CD4-positive, alpha-beta T cell treated with Interleukin-12 subunit alpha and Interleukin-12 subunit beta, for 1 hour (primary cell): ENCODE measurements at places on chromosomes 5 and 9.

DNA sequence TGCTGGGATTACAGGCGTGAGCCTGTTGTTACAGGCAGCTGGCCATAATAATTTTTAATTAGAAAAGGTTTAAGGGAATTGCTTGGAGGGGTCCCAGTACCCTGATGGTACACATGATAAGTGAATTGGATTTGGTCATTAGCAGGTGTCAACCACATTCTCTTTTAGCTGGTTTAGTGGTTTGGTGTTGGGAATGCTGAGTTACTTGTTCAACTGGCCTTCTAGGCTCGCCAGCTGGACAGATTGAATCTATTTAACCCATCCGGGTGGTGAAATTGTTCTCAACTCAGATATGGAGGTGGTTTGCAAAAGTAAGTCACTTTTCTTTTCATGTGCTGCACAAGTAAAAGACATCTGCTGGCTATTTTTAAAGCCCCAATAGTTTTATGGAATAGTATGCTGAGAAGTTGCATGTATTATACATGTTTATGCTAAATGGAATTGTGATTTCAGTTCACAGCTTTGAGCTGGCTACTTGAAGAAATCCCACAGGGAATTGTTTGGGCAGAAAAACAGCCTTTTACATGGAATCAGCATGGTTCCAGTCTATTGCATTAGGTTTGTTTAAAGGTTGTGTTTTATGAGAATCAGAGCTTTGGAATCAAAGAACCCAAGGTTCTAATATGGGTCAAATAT lies 149.8 kb upstream of the SLC28A3 start:
- no peak for DNase-seq

GRCh38 chr5:2724031-2724581 lies 27.4 kb downstream of the IRX2 start:
- DNase-seq = no peak

DNA sequence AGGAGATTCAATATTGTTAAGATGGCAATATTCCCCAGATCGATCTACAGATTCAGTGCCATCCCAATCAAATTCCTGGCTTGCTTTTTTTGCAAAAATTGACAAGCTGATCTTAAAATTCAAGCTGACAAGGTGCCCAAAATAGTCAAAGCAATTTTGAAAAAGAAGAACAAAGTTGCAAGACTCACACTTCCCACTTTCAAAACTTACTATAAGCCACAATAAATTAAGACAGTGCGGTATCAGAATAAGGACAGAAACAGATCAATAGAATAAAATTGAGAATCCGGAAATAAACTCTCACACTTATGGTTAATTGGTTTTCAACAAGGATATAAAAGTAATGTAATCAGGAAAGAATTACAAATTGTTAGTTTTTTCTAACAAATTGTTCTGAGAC lies 97.1 kb downstream of the NRG2 start:
- DNase-seq = no peak

- DNase-seq = peak; percentile 6
Observed at GRCh38 chr5:135829681-135830383, 4.6 kb upstream of the SLC25A48 start.

- DNase-seq = no peak
Observed at GRCh38 chr9:88420227-88420626, 32.0 kb downstream of the SPIN1 start.

DNA sequence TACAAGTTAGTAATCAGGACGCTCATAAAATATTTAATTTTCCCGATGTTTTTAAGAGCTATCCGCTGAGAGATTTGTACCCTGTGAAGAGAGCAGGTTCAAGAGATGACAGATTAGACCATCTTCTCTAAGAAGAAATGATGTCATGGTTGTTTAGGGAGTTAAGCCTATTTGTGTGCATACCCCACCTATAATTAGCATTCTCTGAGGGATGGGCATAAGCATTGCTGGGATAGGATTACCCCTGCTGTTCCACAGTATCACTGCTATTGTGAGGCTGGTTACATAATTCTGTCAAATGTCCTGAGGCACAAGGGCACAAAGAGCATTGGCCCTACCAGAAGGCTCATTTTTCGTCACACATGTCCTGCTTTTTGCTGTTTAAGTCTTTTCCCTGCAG lies 687.0 kb downstream of the CETN3 start:
- no peak for DNase-seq

GRCh38 chr5:30878746-30879145 lies 314.7 kb upstream of the CDH6 start:
- no peak for DNase-seq

- DNase-seq = no peak
Observed at GRCh38 chr5:42855811-42856210, 44.1 kb upstream of the SELENOP start.

DNA sequence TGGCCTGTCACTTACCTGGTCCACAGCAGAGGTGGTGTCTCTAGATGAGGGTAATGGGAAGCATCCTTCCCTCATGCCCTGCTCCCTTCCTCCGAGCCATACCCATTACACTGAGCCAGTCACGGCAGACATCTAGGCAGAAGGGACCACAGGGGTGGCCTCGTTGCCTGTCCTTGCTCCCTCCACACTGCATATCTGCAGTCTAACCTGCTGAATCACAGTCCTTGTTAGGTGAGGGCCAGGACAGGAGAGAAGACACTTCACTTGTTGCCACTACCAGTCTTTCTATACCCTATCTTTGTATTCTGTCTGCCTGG lies 18.4 kb upstream of the SPINK4 start:
- no peak for DNase-seq

- DNase-seq = no peak
Observed at GRCh38 chr9:69605406-69605805, 66.8 kb downstream of the APBA1 start.

GRCh38 chr5:181133610-181134231 lies 2.8 kb upstream of the OR2V1 start:
- DNase-seq = no peak

GRCh38 chr5:129094087-129094923 lies at the start of gene ISOC1:
ISOC1 (plus strand) TSS chr5:129094749; CDS start chr5:129094767, 18 bp downstream.
- DNase-seq = peak; percentile 93

GRCh38 chr5:88787856-88788255 lies 95.1 kb downstream of the MEF2C start:
- no peak for DNase-seq

GRCh38 chr5:137665678-137666460 lies 70.0 kb downstream of the KLHL3 start:
- peak; percentile 41 for DNase-seq

- no peak for DNase-seq
Observed at GRCh38 chr9:4126184-4126865, 173.5 kb downstream of the GLIS3 start.

- no peak for DNase-seq
Observed at GRCh38 chr5:103354446-103354845, 95.9 kb downstream of the MACIR start.

DNA sequence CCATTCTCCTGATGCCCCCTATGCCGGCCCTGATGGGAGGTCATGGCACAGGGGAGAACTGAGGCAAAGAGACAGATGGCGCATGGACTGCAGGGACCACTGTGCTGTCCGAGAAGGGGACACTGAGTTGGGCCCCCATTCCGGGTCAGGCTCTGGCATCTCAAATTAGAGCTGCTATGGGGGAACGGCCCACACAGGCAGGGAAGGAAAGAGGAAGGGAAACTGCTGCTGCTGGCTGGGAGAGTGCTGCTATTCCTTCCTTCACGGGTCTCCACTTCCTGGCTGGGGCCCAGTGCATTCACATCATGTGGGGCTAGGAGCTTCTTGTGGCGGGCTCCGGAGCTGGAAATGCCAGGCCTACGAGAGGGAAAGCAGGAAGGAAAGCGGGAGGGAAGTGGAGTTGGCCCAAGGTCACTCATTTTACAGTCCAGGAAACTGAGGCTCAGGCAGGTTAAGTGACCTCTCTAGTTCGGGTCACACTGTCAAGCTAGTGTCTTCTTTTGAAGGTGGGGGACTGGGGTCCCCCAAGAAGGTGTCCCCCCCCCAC lies 1.3 kb upstream of the CARD19 start:
- no peak for DNase-seq

- no peak for DNase-seq
Observed at GRCh38 chr9:94805051-94805489, 78.6 kb downstream of the AOPEP start.

DNA sequence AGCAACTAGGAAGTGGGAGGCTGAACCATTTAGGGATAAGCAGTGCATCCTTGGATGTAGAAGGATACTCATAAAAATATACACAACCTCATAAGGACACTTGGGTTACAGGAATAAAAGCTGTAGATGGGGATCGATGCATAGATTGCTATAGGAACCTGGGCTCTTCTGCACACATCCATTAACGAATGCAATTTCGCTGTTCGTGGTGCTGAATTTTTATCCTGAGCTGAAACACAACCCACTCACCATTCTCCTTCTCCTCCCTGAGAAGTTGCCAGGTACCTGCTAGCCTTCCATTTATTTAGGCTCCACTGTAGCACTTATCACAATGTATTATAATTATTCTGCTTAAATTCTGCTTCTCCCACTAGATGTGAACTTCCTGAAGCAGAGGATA lies 320.6 kb upstream of the BRINP1 start:
- DNase-seq = no peak

GRCh38 chr5:147485046-147485445 lies 24.8 kb downstream of the DPYSL3 start:
- no peak for DNase-seq

GRCh38 chr9:13450723-13451122 lies 171.2 kb upstream of the MPDZ start:
- DNase-seq = no peak

DNA sequence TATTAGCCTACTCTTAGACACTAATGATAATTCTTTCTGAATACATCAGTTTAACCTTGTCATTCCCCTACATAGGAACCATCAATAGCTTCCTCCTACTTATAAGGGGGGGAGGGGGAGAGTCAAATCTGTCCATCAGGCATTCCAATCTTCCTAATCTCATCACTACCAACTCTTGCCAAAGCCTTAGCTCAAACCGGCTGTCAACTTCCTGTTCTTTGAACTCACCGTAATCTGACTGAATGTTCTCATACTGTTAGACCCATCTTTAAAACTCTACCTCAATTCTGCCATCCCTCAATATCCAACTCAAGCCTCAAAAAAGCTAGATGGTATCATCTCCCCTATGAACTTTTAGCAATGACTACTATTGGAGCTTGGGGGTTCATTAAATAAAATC lies 41.9 kb upstream of the RNF38 start:
- DNase-seq = peak; percentile 15

- DNase-seq = no peak
Observed at GRCh38 chr5:96236051-96236450, 197.0 kb downstream of the PCSK1 start.

GRCh38 chr5:127959152-127959764 lies 124.3 kb upstream of the SLC12A2 start:
- no peak for DNase-seq
